Activated CD4-positive, alpha-beta T cell treated with anti-CD3 and anti-CD28 coated beads, Interleukin-2, amount 50 U/mL, for 24 hours (primary cell): ENCODE measurements at places on chromosomes 2 and 18.
A peak's percentile ranks its signal among the peaks of the same experiment; 100 is the strongest.

DNA sequence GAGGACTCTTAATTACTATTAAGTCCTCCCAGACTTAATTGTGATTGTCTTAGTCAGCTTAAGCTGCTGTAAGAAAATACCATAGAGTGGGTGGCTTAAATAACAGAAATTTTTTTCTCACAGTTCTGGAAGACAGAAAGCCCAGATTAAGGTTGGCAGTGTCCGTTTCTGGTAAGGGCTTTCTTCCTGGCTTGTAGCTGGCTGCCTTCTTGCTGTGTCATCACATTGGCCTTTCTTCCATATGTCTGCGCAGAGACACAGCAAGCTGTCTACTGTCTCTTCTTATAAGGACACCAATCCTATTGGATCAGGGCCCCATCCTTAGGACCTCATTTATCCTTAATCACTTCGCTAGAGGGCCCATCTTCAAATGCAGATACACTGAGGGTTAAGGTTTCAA, 38.5 kb downstream of the ASXL3 start:
- no peak for DNase-seq

DNA sequence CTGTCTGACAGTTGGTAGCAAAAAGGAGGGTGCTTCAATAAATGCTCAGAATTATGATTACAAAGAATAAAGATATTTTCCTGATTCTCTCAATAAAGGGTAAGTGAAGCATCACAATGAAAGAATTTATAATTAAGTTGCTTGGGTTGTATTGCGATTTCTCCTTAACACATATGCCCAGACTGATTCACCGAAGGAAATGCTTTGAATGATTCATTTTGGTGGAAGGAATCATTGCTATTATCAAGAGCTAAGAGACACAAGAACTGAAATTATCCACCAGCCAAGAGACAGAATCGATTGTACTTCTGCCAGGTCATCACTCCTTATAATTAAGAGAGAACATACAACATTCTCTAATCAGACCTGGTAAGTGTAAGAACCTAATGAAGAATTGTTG, 301.4 kb downstream of the NR4A2 start:
- DNase-seq, result no peak

DNA sequence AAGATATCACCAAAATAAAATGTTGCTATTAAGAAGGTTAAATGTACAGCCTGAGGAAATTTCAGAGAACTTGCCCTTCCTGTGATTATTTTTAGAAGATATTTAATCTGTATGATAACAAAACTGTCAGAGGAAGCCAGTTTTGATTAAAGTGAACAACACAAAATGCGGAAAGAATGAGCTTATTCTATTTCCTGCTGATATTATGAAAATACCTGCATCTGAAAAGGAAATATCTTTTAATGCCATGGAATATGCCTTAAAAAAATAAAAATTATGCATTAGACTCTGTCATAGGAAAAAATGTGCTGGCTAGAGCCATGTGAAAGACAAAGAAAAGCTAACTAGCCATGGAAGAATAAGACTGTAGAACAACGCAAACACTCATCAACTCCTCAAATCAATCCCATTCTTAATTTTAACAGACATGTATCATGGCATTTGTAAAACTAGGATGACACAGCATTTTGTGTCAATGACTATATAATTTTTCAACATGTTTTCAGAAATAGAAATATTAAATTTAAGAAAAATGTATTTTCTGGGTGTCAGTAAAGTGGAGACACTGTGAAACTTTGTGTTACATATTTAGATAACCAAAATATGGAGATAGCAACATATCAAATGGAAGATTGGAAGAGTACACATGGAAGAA, 1768.2 kb downstream of the SUCLG1 start:
- no peak for DNase-seq

DNA sequence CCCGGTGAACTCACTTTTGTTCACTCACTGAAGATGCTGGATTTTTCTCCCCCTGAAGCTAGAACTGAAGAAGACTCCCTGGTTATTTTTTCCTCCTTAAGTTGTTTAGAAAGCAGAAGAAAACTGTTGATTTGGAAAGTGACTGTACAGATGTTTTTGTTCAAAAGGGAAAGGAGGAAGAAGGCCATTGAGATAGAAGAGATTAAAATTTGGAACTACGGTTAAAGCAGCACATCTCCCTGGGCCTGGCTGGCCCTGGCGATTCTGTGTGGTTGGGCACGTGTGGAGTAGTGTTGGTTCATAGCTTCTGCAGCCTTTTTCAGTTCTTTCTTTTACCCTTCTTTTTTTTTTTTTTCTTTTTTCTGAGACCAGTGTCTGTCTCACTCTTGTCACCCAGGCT, 109.2 kb downstream of the MAP4K4 start:
- DNase-seq, result no peak

- DNase-seq, result peak; percentile 33
Observed at GRCh38 chr2:70340761-70341476, 39.1 kb upstream of the FAM136A start.

DNA sequence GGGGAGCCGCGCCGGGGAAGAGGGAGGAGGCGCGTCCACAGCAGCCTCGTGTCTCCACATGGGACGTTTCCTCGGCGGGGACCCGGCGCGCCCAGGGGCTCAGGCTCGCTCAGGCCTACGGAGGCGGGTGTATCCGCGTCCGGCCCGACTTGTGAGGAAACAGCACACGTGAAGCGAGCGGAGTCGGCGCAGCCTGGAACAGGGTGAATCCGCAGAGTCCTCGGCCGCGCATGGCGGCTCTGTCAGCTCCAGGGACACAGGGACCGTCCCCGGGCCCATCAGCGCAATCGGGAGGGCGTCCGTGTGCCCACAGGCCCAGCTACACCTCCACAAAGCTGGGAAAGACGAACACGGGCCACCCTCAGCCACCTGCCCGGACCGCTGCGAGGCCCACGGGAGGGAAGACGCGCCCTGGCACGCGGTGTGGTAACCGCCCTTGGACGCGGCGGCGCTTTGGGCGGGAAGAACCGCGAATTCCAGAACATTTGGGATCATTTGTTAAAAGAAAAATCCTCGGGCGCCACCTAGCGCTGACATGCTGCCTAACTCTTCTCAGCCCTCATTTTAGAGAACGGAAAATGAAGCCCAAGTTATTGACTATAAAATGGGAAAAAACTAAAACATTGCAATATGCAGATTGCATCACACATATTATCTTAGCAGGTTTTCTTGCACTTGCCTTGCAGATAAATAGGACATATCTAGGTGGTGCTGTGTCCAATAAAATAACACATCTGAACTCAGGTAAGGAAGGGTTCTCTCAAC, 40.4 kb downstream of the TMEM18 start:
- DNase-seq, result peak; percentile 22
